ENCODE measurements at places on chromosomes 16 and 17.

DNA sequence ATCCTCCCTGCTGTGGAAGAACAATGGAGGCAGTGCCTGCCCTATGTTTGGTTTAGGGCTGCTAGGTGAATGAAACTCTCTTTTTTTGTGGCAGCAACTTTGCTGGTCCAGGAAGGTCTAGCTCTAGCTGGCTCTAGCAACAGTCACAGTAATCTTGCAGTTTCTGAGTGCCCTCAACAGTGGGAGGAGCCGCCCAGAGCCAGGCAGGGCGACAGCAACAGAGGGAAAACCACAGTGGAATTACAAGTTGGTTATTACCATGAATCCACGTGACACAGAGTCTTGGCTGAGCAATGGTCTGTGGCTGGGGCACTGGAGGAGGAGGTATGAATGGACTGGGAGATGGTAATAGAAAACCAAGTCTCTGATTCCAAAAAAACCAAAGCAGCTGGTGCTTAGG, 10.3 kb downstream of the HSPB9 start:
- DNase-seq: no peak

GRCh38 chr17:40457964-40458791, 14.9 kb downstream of the IGFBP4 start:
- no peak for DNase-seq

DNA sequence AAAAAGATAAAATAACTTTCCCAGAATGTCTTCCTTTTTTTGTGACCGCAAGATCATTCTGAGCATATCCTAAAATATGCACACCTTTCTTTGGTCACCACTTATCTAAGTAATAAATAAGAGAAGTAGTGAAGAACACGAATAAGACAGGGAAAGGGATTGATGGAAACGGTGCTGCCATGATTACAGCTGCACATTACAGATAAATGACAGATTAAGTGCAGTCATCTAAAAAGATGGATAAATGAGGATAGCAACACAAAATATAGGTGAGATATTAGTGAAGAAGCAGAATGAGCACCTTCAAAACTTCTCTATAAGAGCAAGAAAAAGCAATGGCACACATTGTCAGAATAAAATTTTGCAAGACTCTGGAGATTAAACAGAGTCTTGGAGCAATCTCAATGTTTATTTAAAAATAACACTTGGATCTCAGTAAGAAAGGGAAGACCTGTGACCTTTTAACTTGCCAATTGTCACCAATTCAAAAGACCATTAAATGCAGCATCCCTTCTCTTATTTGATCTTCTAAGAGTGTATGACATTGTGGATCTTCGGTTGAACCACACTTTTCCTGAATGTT, 567.1 kb downstream of the KCNJ2 start:
- no peak for DNase-seq

- no peak for DNase-seq
Measured at GRCh38 chr17:76481071-76481655, 13.8 kb downstream of the AANAT start.

GRCh38 chr16:69865701-69866100, 85.4 kb upstream of the CLEC18A start:
- no peak for DNase-seq

GRCh38 chr16:49617016-49617629, 238.8 kb downstream of the ZNF423 start:
- no peak for DNase-seq

GRCh38 chr16:71460236-71460635, 1.8 kb downstream of the ZNF23 start:
- DNase-seq: no peak

DNA sequence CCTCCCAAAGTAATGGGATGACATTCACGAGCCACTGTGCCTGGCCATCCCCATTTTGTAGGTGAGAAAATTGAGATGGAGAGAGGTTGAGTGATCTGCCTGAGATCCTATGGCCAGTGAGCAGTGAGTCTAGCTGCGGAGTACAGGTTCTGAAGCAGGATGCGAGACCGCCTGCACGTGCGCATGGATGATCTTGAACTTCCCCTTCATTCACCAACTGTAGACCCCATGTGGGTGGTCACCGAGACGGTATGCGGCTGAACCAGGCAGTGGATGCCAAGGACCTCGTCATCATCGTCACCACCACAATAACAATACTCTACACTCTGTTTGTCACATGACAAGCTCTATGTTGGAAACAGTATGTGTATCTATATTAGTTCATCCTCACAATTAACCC, 6.2 kb upstream of the SPNS3 start:
- no peak for DNase-seq

DNA sequence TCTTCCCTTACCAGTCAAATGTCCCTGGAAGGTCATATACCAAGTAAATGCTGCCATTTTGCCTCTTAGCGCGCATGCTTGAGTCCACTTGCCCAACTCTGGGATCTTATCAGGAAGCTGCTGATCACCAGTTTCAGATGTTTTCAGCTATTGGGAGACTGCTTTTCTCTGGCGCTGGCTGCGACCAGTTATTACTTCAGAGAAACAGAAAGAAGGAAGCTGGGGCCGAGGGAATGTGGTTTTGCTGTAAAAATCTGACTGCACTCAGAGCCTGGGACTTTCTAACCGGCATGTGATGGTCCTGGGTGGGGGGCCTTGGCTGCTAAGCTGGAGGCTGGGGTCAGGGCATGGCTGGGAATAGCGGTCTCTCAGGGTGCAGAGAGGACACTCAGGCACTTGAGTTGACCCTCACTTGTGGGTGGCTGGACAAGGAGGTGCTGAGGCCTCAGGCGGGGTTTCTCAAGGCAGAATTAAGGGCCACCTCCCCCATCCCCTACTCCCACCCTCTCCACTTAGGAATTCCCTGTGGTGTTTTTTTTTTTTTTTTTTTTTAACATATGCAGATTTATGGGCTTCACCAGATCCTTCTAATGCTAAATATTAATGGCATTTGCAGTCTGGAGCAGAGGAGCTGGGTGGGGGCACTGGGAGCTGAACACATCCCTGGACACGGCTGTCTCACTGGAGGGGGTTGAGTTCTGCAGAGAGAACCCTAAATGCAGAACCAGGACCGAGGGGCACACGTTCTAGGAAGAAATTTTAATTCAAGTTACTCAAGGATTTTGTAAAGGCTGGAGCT, 145.8 kb downstream of the CYLD start:
- no peak for DNase-seq
